ENCODE measurements at places on chromosomes 7 and 10.

- no peak for DNase-seq
Measured at GRCh38 chr10:100167553-100168312, 18.1 kb downstream of the ERLIN1 start.

GRCh38 chr7:44320141-44320540, 5.3 kb downstream of the CAMK2B start:
- no peak for DNase-seq

DNA sequence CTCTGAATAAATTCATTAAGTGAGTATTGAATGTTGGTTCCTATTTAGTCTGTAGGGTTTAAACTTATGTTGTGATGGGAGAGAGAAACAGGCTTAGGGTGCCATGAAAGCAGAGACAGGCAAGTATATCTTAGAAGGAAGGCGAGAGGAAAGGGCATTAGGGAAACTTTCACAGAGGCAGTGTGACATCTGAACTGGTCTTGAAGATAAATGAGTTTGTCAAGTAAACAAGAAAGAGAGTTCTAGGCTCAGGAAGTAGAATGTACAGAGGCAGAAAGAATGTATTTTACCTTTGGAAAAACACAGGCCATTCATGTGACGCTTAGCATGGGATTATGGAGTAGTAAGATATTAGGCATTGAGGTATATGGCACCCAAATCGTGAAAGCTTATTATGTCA, 34.5 kb downstream of the GLCCI1 start:
- DNase-seq, result no peak

GRCh38 chr7:129298268-129298893, 73.6 kb downstream of the AHCYL2 start:
- DNase-seq, result peak; percentile 25

GRCh38 chr7:38973760-38974159, 3.9 kb upstream of the POU6F2 start:
- no peak for DNase-seq

GRCh38 chr10:79241629-79241989, 105.7 kb upstream of the PPIF start:
- no peak for DNase-seq

- DNase-seq, result no peak
Measured at GRCh38 chr10:30282221-30282620, 66.9 kb downstream of the MTPAP start.

- no peak for DNase-seq
Measured at GRCh38 chr7:33762911-33763306, 142.4 kb upstream of the BMPER start.

Data from GM19239 (cell line).